ENCODE measurements at places on chromosomes 1 and 21.

- no peaks in the 10 kb centered on the region for H3K27me3 ChIP-seq
- no peak for DNase-seq
- H3K4me1 ChIP-seq, result peaks cover 7% of the 10 kb centered on the region
- no peak overlapping the region for H3K4me3 ChIP-seq
- no peaks in the 10 kb centered on the region for H3K36me3 ChIP-seq
- no peak overlapping the region for H3K27ac ChIP-seq
Observed at GRCh38 chr1:113870778-113871177, 734 bp downstream of the PTPN22 start.

DNA sequence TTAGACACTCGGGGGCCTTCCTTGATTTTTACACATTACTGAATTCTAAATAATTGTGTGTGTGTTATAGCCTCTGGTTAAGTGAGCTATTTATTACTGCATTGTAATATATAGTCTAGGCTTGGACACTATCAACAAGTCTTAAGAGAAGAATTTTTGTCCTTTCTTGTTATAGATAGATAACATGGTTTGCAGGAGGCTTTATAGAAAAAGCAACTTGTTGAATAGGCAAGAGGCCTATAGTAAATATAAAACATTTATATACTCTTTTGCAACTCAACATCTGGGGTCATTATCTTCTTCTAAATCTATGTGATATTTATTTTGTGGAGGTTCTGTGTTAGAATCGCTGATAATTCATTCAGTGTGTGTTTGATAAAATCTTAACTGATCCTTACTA lies 293.8 kb downstream of the NFIA start:
- no peaks in the 10 kb centered on the region for H3K4me1 ChIP-seq
- no peak overlapping the region for H3K27ac ChIP-seq
- H3K36me3 ChIP-seq, result no peaks in the 10 kb centered on the region

GRCh38 chr1:12244078-12244477 lies 14.2 kb downstream of the VPS13D start:
- peaks cover 42% of the 10 kb centered on the region for H3K36me3 ChIP-seq
- H3K4me3 ChIP-seq, result no peak overlapping the region
- no peaks in the 10 kb centered on the region for H3K4me1 ChIP-seq
- H3K27ac ChIP-seq, result no peak overlapping the region
- no peaks in the 10 kb centered on the region for H3K27me3 ChIP-seq

DNA sequence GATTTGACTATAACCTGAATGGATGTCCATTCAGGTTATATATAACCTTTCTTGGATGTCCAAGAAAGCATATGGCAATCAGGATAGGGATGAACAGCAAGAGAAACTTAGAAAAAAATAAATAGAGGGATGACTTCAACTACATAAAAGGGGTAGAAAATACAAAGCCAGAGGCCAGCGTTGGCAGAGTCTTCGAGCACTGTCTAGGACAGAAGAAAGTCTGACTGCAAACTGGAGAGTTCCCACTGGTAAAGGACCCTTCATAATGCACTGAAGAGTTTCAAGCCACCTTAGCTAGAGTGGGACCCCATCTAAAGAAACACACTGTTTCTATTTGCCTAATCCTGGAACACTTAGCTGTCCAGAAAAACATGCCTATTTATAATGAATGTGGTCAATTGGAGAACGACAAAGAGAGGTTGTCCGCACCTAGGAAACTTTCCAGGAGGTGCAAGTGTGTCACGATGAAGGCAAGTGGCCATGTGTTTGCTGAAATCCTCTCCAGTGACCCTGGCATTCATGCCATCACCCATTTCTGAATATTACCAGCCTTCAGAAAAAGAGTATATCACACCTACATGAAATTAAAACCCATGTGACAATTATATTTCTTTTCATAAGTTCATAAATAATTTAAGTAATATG lies 215.4 kb downstream of the ZNF648 start:
- no peak overlapping the region for H3K4me3 ChIP-seq
- H3K27ac ChIP-seq, result no peak overlapping the region
- H3K4me1 ChIP-seq, result no peaks in the 10 kb centered on the region
- H3K36me3 ChIP-seq, result no peaks in the 10 kb centered on the region
- no peak for DNase-seq

GRCh38 chr1:9892563-9893528 lies 17.2 kb downstream of the CTNNBIP1 start:
- H3K4me3 ChIP-seq, result no peak overlapping the region
- H3K27ac ChIP-seq, result no peak overlapping the region
- H3K36me3 ChIP-seq, result peaks cover 3% of the 10 kb centered on the region
- no peaks in the 10 kb centered on the region for H3K4me1 ChIP-seq
- no peak for DNase-seq

DNA sequence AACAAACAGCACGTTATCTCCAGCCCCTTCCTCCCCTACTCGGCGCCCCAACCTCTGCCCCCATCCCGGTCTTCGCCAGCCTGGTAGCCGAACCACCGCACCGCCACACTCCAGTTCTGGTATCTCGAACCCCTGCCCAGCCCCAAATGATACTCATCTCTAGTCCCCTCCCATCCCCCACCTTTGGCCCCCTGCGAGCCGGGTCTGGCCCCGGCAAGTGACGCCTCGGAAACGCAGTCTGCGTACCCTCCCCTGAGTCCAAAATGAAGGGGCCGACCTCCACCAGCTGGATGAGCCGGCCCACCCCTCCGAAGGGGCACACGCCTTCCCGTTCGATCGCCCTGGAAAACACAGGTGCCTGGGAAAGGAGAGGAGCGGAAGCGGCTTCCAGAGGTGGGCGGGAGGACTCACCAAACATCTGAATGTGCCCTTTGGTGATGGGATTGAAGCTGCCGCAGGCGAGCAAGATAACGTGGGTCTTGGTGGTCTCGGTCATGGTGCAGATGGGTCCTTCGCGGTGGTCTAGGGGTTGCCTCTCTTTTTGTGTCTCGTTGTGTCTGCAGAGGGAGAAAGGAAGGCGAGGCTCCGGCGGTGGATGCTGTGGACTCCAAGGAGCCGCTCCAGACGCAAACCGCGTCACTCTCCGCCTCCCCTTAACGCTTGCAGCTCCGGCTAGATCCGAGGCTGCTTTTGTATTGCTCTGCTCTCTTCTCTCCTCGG lies at the start of gene NMNAT2:
Gene NMNAT2, minus strand, starts transcription at position 609 of the 720 bp plus-strand sequence. Its CDS starts 113 bp downstream, at position 496.
- H3K27me3 ChIP-seq, result peaks cover 65% of the 10 kb centered on the region
- H3K4me3 ChIP-seq, result peak within 1 kb of the TSS; percentile 24
- H3K36me3 ChIP-seq, result no peaks in the 10 kb centered on the region
- H3K27ac ChIP-seq, result no peak within 1 kb of the TSS
- peaks cover 11% of the 10 kb centered on the region for H3K4me1 ChIP-seq
- DNase-seq, result no peak

DNA sequence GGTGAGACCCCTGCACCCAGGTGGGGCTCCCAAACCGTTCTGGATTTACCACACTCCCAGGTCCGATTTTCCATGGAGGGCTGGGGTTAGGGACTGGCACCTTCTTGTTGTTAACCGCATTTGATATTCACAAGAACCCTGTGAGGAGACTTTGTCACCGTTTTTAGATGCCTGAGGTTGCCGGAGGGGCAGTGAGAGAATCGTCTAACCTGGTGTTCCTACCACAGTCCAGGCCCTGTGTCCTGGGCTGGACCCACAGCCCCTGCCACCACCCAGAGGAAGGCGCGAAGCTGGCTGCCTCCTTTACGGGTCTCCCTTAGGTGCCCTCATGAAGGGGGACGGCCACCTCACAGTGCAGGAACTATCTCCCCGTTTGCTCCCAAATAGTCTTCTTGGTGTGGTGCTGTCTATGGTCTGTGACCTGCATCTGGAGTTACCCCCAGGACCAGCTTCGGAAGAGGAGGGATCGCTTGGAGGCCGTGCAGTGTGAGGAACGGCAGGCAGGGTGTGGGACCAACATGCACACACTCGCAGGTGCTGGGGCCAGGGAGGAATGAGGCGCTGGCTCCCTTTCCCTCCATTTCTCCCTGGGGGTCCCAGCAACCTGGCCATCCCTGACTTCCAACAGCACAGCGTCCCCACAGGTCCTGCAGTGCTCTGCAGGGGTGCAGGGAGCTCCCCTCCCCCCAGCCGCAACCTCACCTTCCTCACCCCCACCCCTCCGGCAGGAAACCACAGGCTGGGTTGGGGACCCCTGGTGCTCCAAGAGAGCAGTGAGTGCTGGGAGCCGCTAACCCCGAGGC lies 7.0 kb downstream of the SIM2 start:
- H3K4me3 ChIP-seq, result no peak overlapping the region
- peak; percentile 9 for DNase-seq
- H3K36me3 ChIP-seq, result no peaks in the 10 kb centered on the region
- peaks cover 11% of the 10 kb centered on the region for H3K4me1 ChIP-seq
- H3K27ac ChIP-seq, result no peak overlapping the region

GRCh38 chr1:14614341-14614740 lies 15.9 kb downstream of the KAZN start:
- H3K36me3 ChIP-seq, result no peaks in the 10 kb centered on the region
- DNase-seq, result no peak
- no peaks in the 10 kb centered on the region for H3K27me3 ChIP-seq
- no peaks in the 10 kb centered on the region for H3K4me1 ChIP-seq
- H3K27ac ChIP-seq, result no peak overlapping the region

- H3K4me1 ChIP-seq, result peaks cover 29% of the 10 kb centered on the region
- peak overlapping the region; percentile 89 for H3K27ac ChIP-seq
- DNase-seq, result peak; percentile 70
- H3K4me3 ChIP-seq, result no peak overlapping the region
Observed at GRCh38 chr21:45012662-45013259, 61.6 kb upstream of the ADARB1 start.

- H3K4me1 ChIP-seq, result peaks cover 47% of the 10 kb centered on the region
- H3K27me3 ChIP-seq, result no peaks in the 10 kb centered on the region
- DNase-seq, result no peak
- no peak overlapping the region for H3K27ac ChIP-seq
- H3K36me3 ChIP-seq, result no peaks in the 10 kb centered on the region
- H3K4me3 ChIP-seq, result no peak overlapping the region
Observed at GRCh38 chr21:45331531-45332147, 43.9 kb upstream of the POFUT2 start.

- no peak for DNase-seq
- no peaks in the 10 kb centered on the region for H3K4me1 ChIP-seq
- no peaks in the 10 kb centered on the region for H3K36me3 ChIP-seq
- H3K27ac ChIP-seq, result no peak overlapping the region
- no peaks in the 10 kb centered on the region for H3K27me3 ChIP-seq
- no peak overlapping the region for H3K4me3 ChIP-seq
Observed at GRCh38 chr21:40379881-40380810, 466.8 kb downstream of the DSCAM start.

DNA sequence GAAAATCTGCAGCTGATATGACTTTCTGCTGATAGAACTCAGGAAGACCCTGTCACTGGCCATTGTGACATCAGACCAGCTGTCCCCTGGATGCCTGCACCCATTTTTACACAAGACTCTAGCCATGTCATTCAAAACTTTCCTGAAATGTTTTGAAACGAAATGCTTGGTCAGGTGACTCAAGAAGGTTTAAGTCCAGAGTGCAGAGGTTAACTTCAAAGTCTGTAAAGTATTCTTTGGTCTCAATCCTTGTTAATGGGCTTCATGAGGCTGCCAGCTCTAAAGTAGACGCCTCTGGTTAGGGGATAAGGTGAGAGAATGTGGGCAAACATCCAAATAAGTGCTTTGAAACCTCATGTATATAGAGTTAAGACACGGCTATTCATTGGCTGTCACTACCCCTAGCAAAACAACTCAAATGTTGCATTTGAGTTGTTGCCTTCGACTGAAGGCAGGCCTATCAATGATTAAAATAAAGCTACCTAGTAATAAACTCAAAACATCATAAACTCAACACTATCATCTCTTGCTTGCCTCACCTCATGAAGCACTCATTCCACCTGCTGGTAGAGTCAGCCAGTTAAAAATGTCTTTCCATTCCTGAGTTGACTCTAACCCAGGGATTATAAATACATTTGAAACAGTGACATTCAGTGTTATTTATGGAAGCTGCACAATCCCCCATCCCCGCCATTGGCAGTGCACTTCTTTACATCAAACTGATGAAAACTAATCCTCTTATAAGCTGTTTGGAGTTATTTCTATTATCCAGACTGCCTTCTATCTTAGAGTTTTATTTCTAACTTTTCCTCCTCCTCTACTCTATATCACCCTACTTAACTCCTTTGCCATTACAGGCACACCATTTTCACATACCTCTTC lies 26.0 kb downstream of the RABIF start:
- H3K27me3 ChIP-seq, result no peaks in the 10 kb centered on the region
- DNase-seq, result peak; percentile 71
- peaks cover 43% of the 10 kb centered on the region for H3K4me1 ChIP-seq
- H3K27ac ChIP-seq, result peak overlapping the region; percentile 89
- H3K4me3 ChIP-seq, result peak overlapping the region; percentile 77

DNA sequence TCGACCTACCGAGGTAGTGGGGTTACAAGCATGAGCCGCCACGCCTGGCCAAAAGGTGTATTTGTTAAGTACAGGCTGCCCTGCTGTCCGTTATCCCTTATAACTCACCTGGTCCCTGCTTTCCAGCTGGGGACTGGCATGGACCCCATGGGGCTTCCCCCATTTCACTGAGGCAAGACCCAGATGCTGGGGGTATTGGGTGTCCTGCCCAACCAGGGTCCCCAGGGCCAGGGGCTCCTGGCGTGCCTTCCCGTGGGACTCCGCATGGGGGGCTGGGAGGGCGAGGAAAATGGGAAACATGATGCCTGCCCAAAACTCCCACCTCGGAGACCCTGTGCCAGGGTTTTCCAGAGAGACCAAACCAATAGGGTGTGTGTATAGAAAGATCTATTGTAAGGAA lies 64.4 kb downstream of the FAAP20 start:
- no peak for DNase-seq
- peaks cover 29% of the 10 kb centered on the region for H3K4me1 ChIP-seq
- peaks cover 14% of the 10 kb centered on the region for H3K36me3 ChIP-seq
- no peak overlapping the region for H3K4me3 ChIP-seq
- no peaks in the 10 kb centered on the region for H3K27me3 ChIP-seq

DNA sequence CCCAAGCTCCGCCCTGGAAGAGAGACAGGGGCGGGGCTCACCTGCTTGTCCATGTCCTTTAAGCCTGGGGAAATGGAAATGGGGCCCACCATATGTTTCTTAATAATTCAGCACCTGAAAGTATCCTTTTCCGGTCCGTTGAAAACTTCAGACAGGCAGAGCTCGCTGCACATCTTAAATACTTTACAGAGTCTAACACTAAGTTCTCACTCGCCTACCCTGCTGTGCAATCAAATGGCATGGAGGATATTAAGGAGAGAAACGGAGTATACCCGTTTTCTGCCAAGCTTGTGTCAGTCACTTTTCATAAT lies 467 bp upstream of the CC2D1B start:
- peaks cover 9% of the 10 kb centered on the region for H3K4me1 ChIP-seq
- H3K36me3 ChIP-seq, result peaks cover 24% of the 10 kb centered on the region
- H3K4me3 ChIP-seq, result peak overlapping the region; percentile 83
- no peaks in the 10 kb centered on the region for H3K27me3 ChIP-seq
- DNase-seq, result no peak
- H3K27ac ChIP-seq, result peak overlapping the region; percentile 70

DNA sequence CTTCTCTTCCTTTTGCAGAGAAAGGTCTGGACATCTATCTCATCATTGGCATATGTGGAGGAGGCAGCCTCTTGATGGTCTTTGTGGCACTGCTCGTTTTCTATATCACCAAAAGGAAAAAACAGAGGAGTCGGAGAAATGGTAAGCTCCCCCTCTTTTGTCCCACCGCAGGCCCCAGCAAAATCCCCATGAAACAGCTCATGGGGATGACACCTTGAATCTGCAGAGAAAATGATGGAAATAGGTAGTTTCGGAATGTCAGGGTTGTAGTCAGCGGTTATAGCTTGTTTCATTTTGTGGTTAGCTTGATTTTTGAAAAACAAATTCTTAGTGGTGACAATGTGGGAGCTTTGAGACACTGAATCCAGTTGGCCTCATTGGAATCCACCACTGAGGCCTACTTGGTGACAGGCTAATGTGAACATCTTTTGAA lies 10.3 kb downstream of the CD2 start:
- H3K4me3 ChIP-seq, result no peak overlapping the region
- H3K36me3 ChIP-seq, result no peaks in the 10 kb centered on the region
- H3K27ac ChIP-seq, result no peak overlapping the region
- H3K4me1 ChIP-seq, result no peaks in the 10 kb centered on the region
- no peaks in the 10 kb centered on the region for H3K27me3 ChIP-seq

Data from large intestine (tissue), 12 donors.